ENCODE measurements at places on chromosomes 3 and 15. TPM values are rescaled to one million over a fixed set of nuclear protein-coding genes. Genes with fewer than 3 reads are reported as not detected.
A peak's percentile ranks its signal among the peaks of the same experiment; 100 is the strongest.

GRCh38 chr3:185988080-185988815 is 50.4 kb upstream of the TRA2B start:
- peak; percentile 17 for DNase-seq

- peak; percentile 79 for DNase-seq
These were observed 160.5 kb downstream of the CHSY1 start for GRCh38 chr15:101091080-101092017.

DNA sequence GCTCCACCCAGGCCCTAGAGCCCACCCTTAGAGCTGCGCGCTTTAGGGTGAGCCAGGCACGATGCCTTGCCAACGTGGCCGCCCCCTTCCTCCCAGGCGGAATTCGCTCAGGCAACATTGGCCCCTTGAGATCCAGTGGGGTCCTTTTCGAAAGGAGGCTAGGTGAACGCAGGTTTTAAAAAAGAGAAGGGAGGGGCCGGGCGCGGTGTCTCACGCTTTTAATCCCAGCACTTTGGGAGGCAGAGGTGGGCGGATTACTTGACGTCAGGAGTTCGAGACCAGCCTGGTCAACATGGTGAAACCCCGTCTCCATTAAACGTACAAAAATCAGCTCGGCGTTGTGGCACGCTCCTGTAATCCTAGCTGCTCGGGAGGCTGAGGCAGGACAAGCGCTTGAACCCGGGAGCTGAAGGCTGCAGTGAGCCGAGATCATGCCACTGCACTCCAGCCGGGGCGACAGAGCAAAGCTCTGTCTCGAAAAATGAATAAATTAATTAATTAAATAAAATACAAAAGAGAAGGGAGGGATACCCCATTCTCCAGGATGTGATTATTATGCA is 984 bp upstream of the RPP25 start:
- DNase-seq, result no peak

DNA sequence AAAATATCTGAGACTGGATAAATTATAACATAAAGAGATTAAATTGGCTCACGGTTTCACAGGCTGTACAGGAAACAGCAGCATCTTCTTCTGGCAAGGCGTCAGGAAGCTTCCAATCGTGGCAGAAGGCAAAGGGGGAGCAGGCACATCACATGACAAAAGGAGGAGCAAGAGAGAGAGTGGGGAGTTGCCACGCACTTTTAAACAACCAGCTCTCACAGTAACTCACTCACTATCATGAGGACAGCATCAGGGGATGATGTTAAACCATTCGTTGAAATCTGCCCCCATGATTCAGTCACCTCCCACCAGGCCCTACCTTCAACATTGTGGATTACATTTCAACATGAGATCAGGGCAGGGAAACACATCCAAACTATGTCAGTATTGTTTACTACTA is 114.5 kb upstream of the SPATA16 start:
- DNase-seq, result no peak

GRCh38 chr15:84143753-84144314 is 91.7 kb upstream of the GOLGA6L4 start:
- no peak for DNase-seq

The GAP43 gene
- total RNA-seq, result 0.54 TPM

DNA sequence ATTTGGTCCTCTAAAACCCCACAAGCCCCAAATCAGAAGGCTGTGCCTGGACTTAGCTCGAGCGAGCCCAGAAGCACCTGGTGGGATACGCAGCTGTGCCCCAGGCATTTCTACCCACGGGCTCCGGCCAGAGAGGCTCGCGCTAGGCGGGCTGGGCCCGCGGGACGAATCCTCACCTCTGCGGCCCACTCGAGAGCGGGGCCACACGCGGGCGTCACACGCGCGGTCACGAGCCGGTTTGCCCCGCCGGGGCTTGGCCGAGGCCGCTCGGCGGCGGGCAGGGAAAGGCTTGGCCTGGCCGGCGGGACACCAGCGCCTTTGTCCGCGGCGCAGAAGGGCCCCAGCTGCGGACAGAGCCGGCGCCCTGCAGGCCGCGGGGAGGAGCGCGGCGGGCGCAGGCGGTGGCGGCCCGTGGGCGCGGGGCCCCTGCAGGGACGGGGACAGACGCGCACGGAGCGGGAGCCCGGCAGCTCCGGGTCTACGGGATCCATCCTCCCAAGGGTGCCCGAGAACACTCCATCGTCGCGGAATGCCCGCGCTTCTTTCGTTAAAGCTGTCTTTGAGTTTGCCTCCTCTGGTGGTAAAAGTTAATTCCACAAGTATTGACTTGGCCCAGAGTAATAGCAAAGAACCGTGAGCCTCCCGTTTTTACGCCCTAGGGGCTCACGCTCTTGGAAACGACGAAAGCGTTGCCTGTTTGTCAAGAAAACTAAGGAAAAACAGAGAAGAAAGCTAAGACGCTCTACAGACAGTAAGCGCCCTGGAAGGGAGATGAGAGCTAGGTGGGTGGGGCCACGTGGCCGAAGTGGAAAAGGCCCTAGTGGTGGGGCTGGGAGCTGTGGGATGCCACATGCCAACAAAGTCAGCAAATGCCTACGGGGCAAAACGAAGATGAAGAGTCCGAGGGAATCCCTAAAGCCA is 26.4 kb downstream of the TYRO3 start:
- peak; percentile 84 for DNase-seq

GRCh38 chr3:193377591-193377990 is 962 bp downstream of the ATP13A5 start:
- DNase-seq, result no peak

DNA sequence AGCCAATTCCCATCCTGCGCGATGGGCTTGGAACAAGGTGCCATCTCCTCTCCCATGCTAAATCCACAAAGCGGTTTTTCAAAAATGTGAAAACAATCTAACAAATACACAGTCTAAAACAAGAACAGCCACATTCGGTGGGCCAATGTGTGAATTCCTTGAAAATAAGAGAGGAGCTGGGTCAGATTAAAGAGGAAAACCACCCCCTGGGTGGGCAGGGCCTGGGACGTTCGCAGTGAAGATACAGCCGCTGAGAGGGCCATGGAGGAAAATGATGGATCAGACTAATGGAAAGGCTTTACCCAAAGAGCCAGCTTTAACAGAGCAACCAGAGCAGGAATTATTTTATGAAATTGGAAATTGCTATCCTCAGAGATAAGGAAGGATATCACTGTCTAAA is 27.4 kb downstream of the PRR20G start:
- DNase-seq, result no peak

- no peak for DNase-seq
These were observed 569 bp downstream of the TMEM266 start for GRCh38 chr15:76060118-76060989.

DNA sequence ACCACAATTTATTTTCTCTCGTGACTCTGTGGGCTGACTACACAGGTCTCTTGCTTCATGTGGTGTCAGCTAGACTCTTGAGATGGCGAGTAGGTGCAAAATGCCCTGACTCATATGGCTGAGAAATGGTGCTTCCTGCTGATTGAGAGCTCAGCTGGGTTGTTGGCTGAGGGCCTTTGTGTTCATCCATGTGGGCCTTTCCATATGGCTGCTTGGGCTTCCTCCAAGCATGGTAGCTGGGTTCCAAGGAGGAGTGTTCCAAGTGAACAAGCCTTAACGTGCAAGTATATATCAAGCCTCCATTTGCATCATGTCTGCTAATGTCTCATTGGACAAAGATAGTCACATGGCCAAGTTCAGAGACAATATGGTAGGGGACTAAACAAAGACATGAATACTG is 164.0 kb downstream of the PDCD6IP start:
- no peak for DNase-seq

Data from GM23248 (cell line).